ENCODE measurements at places on chromosomes 3 and 15.

DNA sequence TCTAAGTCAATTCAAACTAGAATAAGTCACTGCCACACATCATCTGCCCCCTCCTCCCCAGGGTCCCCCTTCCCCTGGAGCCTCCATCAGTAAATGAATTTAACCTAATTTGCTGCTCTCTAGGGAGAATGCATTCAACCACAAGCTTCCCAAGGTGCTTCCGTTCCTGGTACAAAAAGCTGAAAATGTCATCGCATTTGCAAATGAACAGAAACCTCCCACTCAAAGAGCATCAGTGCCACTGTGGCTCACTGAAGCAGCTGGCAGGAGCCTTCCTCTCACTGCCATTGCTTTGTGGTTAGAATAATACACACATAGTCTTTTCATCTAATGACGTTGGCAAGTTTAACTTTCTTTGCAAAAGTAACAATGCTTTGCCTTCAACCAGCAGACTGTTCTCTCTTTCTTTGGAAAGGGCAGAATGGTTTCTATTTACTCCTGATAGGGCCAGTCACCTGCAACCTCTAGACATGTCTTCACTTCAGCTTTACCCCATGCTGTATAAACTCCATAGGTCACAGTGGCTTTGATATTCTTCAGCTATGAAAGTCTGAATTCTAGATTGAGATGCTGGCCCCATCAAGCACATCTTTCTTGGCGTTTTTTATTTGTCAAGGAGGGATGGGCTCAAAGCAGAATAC is 238.1 kb downstream of the CPNE4 start:
- peak; percentile 49 for DNase-seq

- no peak for DNase-seq
Measured at GRCh38 chr3:81378552-81379293, 382.7 kb downstream of the GBE1 start.

GRCh38 chr3:58603606-58604005 is 26.4 kb upstream of the FAM107A start:
- no peak for DNase-seq

- no peak for DNase-seq
Measured at GRCh38 chr3:10397879-10398278, 77.0 kb upstream of the SEC13 start.

- DNase-seq: no peak
Measured at GRCh38 chr3:27325419-27325818, 43.8 kb downstream of the NEK10 start.

GRCh38 chr15:30978328-30978727 is 13.1 kb downstream of the MTMR10 start:
- no peak for DNase-seq

- DNase-seq: no peak
Measured at GRCh38 chr3:15271785-15272381, 60.5 kb downstream of the SH3BP5 start.

DNA sequence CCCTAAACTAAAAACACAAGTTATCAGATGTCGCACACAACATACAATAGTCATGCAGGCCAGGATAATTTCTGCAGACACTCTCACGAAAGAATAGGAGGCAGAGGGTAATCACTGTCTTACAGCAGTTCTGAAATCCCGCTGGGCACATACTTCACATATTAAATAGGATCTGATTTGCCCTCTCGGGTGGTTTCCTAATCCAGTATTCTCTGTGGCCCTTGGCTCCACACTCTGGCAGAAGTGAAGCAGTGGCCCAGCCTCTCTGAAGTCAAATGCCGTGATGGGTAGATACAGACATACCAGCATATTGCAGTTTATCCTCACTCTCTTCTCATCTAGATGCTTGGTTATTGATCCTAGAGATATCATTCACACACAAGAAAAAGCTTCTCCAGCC is 19.0 kb downstream of the GADL1 start:
- no peak for DNase-seq

DNA sequence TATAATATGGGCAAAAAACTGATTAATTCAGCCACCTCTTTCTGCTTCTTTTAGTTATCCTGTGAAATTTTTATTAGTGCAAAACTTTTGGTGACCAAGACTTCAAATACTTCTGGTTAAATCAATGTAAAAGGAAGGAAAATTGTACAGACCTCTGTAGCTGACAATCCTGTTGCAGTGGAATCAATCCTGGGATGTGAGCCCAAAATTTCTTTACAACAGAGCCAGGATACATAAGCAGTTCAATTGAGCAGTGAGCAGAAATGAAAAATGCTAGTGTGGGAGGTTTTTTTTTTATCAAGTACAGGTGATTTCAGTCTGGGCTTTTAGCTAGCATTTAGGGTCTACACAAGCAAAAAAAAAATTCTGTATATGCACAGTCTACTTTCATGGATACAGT is 398.0 kb downstream of the OTOL1 start:
- DNase-seq: no peak

- no peak for DNase-seq
Measured at GRCh38 chr3:134847349-134847748, 52.3 kb downstream of the EPHB1 start.

DNA sequence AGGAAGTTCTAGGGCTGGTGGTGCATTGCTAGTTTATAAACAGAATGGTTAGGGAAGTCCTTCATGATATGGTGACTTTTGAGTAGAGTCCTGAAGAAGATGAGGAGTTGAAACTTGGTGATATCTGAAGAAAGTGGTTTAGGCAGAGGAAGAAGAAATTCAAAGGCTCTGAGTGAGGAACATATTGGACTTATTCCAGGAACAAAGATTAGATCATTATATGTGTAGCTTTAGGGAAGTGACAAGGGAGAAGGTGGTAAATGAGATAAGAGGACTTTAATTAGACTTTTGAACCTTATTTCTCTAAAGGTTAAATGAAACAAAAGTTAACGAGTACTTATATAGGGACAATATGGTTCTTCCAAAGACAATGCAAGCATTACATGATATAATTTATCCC is 286.7 kb downstream of the DOCK3 start:
- DNase-seq: no peak

- DNase-seq: no peak
Measured at GRCh38 chr15:99187936-99188335, 61.4 kb downstream of the TTC23 start.

DNA sequence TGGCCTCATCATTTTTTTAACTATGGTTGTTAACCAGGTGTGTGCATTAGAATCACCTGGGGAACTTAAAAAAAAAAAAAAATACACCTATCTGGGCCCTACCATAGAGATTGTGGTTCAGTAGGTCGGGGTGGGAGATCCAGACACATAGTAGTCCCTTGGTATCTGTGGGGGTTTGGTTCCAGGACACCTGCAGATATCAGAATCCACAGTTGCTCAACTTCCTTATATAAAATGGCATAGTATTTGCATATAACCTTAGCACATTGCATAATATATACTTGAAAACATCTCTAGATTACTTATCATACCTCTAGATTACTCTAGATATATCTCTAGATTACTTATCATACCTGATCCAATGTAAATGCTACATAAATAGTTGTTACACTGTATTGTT is 5.0 kb downstream of the IQGAP1 start:
- no peak for DNase-seq

GRCh38 chr3:133459400-133459799 is 59.5 kb downstream of the BFSP2 start:
- no peak for DNase-seq

GRCh38 chr3:187150599-187150998 is 11.3 kb upstream of the RPL39L start:
- DNase-seq: peak; percentile 69

- no peak for DNase-seq
Measured at GRCh38 chr3:36250191-36250590, 130.1 kb upstream of the STAC start.

GRCh38 chr3:177210744-177211502 is 13.6 kb upstream of the TBL1XR1 start:
- DNase-seq: no peak

DNA sequence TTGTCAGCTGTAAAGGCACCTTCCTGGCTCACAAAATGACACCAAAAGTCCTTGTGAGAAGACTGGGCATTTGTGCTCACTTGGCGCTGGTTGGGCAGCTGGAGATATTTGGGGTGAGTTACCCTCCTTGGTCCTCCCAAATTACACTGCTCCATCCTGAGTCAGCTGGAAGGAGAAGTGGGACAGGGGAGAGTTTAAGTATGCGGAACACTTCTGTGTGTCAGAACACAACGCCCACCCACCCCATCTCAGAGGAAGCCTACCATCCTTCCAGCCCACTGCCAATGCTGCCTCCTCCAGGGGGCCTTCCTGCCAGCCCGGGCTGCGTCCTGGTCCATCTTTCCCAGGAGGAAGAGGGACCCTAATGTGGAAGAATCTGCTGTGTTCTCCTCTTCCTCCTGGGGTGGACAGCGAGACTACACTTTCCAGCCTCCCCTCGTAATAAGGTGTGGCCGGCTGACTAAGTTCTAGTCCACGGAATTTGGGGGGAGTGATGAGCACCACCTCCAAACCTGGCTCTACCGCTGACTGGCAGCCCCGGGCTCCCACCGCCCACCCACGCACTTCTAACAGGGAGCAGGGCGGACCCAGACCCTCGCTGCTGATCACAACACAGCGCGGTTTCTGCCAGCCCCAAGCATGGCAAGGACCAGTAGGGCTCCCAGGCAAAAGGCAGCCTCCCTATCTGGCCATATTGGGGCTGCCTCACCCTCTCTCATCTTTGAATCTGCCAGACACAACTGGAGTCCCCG is 265.0 kb downstream of the XXYLT1 start:
- no peak for DNase-seq

DNA sequence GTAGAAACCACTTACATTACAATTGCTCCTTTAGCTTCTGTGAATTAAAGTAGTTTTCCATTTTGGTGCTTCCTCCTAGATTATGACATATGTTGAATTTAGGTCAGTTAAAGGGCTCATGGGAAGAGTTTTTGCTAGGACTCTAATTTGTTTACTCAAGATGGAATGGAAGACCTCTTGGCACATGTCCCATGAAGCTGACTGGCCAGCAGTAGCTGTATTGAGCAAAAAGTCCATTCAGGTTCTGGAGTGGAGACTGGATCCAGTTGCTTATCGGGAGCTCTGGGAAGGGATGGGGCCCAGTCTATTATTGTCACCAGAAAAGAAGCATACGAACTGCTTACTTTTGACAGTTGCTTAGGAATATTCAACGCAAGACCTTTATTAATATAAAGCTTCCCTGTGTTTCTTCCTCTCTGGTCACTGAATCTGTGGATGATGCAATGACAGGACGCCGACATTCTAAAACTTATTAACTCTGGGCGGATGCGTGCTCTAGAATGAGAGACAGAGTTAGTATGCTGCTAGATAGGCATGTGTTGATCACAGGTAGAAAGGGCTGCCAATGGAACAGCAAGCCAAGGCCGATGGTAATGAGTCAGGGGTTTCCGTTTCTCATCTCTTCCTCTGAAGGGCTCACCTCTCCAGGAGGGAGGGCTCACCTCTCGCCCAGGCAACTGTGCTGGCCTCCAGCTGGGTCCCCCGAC is 155.8 kb downstream of the NR1D2 start:
- no peak for DNase-seq

- DNase-seq: no peak
Measured at GRCh38 chr3:10457560-10457959, 47.8 kb downstream of the ATP2B2 start.

DNA sequence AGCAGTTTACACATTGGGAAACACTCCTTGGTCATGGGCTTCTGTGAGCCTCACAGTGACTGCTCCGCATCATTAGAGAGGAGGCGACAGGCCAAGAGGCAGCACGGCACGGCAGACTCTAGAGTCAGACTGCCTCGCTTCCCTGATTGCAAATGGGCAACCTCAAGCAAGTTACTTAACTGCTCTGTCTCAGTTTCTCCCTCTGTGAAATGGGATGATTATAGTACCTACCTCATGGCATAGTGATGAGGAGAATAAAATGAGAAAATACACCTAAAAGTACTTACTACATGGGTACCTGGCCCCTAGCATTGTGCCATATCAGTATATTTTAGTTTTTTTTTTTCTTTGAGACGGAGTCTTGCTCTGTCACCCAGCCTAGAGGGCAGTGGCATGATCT is 4.0 kb upstream of the RCCD1 start:
- no peak for DNase-seq

- no peak for DNase-seq
Measured at GRCh38 chr3:4588466-4588865, 95.3 kb downstream of the ITPR1 start.

- DNase-seq: peak; percentile 47
Measured at GRCh38 chr3:195863121-195864061, 45.0 kb downstream of the TNK2 start.

DNA sequence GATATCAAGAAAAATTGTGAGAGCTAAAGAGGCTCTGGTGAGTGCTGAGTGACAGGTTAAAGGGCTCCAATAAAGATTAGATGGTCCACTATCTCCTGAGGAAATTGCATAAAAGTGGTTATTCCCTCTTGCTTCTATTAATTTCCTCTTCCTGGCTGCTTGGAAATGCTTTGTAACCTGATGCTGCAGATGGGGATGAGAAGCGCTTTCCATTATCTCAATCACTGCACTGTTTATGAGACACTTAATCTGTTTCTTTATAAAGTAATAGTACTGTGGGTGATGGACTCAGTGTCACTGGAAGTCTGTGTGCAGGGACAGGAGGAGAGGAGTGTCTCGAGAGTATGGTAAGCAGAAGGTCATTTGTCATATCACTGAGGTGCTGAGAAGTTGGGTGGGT is 305.3 kb downstream of the EPHB1 start:
- no peak for DNase-seq

- no peak for DNase-seq
Measured at GRCh38 chr15:90550919-90551318, 21.2 kb downstream of the CRTC3 start.

- DNase-seq: no peak
Measured at GRCh38 chr3:102444101-102444500, 9.3 kb downstream of the ZPLD1 start.

- DNase-seq: no peak
Measured at GRCh38 chr3:179028408-179028807, 43.2 kb downstream of the ZMAT3 start.

GRCh38 chr15:60551781-60552161 is 72.8 kb upstream of the ICE2 start:
- no peak for DNase-seq

DNA sequence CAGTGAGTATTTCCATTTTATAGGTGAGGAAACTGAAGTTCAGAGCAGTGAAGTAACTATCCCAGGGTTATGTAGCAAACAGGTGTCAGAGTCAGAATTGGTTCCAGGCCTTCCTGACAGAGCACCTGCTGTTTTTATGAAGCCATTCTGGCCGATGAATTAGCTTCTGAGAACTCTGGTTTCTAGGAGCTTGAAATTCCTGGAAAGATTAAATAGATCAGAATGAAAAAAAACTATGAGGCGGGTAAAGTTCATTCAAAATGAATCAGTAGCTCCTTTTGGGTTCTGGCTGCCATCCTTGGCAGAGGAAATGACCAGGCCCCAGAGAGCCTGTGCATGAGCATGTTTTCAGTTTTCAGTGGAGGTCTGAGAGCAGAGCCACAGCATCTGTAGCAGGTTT is 59.3 kb upstream of the CFAP161 start:
- DNase-seq: no peak
